ENCODE measurements at places on chromosomes 1 and 21.

DNA sequence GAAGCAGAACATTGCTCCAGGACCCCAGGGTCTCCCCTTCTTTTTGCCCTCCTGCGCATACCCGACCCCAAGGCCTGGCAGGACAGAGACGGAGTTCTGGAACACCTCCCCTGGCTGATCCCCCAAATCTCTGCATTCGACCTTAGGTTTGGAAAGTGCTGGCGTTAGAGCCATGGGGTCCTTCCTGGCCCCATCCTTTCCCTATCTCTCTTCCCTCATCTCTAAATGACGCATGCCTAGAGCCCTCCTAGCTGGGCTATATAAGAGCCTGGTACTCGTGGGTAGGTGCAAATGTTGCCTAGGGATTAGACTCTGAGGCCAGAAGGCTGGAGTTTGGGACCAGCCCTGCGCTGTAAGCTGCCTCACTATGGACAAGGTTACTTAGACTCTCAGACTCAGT, 16.6 kb downstream of the SLC26A9 start:
- no peak for DNase-seq

DNA sequence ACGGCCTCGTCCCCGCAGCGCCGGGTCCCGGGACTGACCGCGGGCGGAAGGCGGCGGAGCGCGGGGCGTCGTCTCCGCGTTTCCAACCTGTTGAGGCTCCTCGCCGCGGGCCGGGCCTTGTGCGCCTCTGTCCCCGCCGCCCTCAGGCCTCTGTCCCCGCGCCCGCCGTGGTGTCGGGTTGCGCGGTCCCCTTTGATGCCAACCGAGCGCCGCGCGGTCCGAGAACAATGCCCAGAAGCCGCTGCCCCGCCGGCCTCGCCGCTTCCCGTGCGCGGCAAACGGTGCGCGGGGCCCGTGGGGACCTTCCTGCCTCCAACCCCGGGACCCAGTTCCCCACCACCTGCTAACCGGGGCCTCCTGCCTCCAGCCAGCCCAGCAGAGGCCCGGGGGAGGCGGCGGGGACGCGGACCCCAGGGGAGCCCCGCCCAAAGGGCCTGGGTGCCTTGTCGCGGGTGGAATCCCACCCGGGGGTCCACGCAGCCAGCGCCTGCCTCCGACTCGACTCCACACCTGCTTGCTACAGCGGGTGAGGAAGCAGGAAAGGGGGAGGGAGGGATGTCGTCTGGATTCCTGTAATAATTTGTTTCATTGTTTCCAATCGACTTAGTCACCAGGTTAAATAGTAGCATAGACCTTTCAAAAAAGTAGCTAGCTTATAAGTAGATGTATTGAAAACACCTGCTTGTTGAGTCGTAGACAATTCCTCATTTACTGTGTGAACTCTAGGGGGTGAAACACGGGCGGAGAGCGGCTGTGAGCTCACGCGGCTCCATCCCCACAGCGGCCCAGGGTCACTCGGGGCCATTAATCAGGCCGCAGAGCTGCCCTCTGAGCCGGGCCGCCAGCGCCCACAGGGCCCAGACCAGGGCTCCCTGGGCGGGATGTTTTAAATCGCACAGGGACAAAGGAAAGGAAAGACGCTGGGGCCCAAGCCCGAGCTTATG, 1.1 kb downstream of the COL18A1 start:
- peak; percentile 76 for DNase-seq

DNA sequence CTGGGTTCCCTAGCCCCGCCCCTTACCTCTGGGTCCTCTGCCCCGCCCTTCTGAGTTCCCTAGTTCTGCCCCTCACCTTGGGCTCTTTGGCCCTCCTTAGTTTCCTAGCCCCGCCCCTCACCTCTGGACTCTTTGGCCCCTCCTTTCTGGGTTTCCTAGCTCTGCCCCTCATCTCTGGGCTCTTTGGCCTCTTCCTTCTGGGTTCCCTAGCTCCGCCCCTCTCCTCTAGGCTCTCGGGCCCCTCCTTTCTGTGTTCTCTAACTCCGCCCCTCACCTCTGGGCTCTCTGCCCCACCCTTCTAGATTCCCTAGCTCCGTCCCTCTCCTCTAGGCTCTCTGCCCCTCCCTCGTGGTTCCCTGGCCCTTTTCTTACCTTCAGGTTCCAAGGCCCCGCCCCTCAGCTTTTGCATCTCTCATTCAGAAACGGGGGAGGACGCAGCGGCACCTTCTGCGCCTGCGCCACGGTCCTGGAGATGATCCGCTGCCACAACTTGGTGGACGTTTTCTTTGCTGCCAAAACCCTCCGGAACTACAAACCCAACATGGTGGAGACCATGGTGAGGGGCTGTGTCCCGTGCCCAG, 88.5 kb downstream of the PTPRU start:
- DNase-seq: no peak

DNA sequence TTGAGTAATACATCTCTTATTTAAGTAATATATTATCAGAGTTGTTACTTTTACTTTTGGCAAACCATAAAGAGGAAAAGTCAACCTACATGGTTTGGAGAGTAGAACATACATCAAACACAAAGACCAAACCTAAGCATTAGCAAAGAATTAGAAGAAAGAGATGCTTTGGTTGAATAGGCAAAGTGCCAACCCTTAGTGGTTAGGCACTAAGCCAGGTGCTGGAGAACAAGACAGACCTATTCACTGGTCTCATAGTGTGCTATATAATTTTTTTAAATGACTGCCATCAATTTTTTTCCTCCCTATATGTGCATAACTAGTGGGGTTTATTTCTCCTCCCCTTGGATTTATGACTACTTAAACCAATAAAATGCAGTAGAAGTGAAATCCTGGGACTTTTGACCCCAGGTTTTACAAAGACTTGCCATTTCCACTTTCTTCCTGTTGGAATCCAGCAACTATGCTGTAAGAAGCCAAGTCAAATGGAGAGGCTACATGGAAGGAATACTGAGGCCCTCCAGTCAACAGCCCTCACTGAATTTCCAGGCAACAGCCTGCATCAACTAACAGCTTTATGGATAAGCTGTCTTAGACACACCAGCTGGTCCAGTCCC, 69.8 kb upstream of the HAO2 start:
- no peak for DNase-seq

DNA sequence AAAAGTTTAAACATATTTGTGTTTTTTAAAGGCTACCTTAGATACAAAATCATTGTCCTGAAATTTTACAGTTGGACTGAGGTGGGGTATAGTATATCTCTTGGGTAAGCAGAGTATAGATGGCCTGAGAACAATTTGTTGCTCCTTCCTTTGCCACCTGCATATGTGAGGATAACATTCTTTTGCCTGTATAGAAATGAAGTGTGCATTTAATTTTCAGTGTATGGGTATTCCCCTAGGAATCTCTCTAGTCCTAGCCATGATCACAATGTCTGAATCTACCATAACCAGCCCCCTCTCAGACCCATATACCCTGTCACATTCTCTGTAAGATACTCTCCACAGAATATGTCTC, 1.9 kb upstream of the FCGR2A start:
- no peak for DNase-seq

- peak; percentile 90 for DNase-seq
Measured at GRCh38 chr1:2212532-2213491, 15.3 kb upstream of the SKI start.

DNA sequence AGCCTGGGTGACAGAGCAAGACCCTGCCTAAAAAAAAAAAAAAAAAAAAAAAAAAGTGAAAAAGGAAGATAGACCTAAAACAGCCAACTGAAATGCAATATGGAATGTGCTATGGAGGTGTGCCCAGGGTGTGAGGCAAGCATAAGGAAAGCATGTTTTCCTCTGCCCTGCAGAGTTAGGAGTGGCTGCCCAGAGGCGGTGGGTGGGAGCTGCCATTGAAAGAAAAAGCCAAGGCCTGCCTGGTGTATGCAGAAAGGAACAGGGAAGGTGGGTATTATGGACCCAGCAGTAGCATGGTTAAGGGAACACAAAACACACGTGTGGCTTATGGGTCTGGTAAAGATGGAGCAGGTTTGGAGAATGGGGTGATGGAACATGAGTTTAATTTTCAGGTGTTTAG, 8.9 kb downstream of the CD244 start:
- DNase-seq: no peak

GRCh38 chr21:45264146-45264911, 23.4 kb downstream of the POFUT2 start:
- no peak for DNase-seq

DNA sequence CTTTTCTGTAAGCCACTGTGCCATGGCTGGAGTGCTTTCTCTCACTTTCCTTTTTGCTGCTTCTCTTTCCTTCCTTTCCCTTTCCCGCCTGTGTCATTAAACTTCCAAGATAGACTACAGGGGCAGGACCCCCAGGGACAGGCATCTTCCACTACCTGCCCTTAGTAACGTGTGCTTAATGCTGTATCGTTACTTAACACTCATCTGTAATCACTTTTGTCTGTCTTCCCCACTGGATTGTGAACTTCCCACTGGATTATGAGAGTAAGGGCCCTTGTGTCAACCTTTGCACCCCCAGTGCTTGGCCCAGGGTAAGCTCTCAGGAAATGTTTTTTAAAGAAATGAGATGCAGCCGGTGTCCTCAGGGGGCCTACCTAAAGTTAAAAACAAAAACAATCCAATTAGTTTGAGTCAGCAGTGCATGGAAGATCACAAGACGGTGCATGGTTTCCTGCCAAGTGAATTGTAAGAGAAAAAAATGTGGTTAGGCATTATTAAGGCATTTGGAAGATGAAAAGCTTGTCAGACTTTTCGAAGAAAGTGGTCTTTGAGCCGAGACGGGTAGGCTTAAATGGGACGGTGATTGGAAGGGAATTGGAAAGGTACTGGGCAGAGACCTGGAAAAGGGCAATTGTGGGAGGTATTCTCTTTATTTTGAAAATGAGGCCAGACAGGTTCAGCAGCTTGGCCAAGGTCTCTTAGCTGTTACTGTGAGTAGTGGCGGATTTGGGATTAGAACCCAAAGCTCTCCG, 958 bp downstream of the LYPLAL1 start:
- DNase-seq: peak; percentile 48

- DNase-seq: peak; percentile 93
Measured at GRCh38 chr1:203326830-203327683, 21.7 kb downstream of the BTG2 start.

- DNase-seq: no peak
Measured at GRCh38 chr1:223538981-223539380, 126.5 kb downstream of the CAPN8 start.

DNA sequence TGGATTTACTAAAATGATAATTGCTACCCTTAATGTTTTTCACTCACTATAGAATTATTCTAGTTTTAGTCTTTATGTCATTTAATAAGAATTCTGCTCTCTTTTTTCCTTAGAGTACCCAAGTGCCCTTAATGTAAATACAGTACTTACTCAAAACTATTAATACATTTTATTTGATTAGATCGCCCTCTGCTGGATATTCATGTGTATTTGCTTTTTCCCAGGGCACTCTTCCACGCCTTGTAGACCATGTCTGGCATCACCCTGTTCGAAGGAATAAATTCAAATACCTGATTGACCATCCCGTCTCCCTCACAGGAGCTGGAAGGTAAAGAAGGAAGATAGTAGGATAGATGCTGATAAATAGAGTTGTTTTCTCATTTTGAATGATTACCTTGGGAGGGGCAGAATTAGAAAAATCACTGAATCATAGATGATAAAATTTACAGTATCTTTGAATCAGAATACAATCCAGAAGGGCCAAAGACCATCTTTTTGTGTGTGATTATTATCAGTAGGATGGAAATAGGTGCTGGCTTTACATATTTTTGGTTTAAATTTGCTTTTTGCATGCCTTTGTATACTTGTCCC, 4.1 kb downstream of the AXDND1 start:
- DNase-seq: peak; percentile 34

DNA sequence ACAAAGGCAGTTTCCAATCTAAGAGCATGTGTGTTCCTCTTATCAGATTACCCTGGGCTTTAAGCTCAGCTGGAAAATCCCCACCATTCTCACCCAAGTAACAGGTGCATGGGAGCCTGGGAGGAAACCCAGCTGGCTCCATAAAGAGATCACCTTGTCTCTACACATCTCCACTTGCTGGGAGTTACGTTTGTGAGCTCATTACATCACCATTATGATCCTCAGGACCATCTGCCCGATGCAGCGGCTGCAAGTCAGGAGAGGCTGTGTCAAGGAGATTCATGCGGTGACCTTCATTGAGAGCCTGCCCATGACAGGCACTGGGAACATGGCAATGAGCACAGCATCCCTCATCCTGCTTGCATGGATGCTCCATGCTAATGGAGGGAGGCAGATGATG, 618.0 kb downstream of the NPHP4 start:
- no peak for DNase-seq

Measured in retina (tissue), 1 donor.